ENCODE measurements at places on chromosomes 3 and 15.

DNA sequence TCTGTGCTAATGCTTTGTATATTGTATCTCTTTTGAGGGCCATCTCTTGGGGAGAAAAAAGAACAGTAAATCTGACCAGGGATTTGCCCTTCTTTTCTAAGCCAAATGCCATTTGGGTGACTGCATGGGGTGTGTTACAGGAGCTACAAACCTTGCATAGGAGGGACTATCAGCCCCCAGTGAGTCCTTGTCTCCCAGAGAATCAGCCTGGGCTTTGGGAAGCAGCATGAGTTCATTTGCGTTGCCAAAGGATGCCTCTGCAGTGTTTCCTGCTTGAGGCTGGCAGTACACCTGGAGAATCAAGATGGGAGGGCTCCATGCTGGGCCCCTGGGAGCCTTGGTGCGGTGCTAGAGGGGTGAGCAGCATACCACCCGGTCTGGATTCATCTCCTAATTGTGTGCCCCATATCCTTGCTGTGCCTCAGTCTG lies 49.6 kb upstream of the POLG start:
- DNase-seq: no peak

DNA sequence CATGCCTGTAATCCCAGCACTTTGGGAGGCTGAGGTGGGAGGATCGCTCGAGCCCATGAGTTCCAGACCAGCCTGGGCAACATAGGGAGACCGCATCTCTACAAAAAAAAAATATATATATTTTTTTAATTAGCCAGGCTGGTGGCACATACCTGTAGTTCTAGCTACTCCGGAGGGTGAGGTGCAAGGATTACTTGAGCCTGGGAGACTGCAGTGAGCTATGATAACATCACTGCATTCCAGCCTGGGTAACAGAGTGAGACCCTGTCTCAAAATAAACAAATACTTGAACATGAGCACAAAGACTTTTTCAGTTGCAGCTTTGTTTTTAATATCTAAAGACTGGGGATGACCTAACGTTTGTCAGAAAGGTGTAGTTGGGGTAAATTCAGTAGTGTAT lies 31.3 kb upstream of the GATM start:
- no peak for DNase-seq

- no peak for DNase-seq
Measured at GRCh38 chr3:155748611-155749365, 3.9 kb upstream of the PLCH1 start.

DNA sequence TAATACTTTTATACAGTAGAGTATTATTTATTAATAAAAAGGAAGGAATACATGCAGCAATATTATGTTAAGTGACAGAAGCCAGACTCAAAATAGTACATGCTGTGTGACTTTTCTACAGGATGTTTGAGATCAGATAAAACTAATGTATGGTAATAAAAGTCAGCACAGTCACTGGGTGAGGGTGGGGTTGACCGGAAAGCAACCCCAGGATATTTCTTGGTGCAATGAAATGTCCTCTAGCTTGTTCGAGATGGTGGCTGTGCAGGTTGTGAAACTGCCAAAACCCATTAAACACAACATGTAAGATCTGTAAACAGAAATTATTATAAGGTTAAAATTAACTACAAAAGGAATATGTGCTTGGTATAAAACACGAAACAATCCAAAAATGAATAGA lies 20.8 kb upstream of the ALDH1L1 start:
- DNase-seq: no peak

DNA sequence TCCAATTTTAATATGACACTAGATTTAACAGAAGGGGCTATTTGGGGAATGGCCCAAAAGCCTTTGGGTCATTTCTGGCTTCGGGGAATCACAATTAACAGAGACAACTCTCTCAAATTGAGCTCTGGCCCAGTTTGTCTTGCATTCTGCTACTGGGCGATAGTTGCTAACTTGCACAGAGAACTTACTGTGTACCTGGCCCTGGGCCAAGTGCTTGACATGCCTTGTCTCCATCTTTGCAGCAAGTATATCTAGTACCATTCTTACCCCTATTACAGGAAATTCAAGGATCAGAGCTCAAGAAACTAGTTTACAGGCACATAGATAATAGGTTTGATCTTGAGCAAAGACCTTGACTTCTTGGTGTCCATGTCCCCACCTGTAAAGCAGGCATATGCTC lies 175.7 kb downstream of the TMEM108 start:
- DNase-seq: no peak

GRCh38 chr3:141969711-141970110 lies 93.3 kb downstream of the ATP1B3 start:
- DNase-seq: no peak

DNA sequence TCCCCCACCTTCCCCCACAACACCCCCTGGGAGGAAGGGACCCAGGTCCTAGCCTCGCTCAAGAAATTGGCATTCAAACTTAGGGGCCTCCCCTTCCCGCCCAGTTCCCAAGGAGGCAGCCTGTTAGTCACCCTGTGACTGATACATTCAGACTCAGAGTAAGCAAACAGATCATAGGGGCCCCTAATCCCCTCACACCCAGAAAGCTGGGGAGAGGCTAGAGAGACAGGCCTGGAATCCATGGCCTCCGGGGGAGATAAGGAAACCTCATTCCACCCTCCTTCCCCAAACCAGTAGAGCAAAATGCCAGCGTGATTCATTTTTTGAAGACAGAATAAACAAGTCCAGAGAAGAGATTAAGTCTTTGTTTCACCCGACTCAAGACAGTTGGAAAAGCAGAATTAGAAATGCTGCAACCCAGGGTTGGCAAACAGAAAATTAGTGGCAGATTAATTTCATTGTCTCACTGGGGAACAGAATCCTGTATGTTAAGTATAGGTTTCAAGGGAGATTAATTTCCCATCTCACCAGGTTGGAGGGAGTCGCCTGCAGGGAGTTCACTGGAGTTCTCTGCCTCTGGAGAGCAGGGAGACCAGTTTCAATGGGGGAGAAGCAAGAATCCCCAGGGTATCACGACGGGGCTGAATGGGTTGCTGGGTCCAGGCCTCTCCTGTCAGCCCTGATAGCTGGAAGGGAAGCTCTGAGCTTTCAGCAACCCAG lies 268.3 kb downstream of the UACA start:
- DNase-seq: no peak

DNA sequence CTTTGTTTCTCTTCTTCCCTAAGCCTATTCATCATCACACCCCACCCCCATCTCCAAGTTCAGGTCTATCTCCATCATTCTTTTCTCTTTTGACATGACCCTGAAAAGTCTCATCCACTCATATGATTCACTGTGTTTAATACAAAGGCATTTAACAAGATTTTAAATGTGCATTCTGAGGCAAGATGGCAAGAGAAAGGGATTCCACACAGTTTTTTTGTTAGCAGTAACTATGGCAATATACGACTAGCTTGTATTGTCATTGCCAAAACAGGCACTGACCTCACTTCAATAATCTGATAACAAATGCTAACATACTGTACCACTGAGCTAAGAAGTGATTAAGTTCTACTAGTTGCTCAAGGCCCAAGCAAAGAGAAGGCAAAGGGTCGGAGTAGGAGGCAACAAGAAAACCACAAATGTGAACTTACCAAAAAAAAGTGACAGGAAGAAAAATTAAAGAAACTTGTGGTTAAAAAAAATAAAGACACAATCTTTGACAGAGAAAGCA lies 53.2 kb downstream of the FBN1 start:
- DNase-seq: no peak

DNA sequence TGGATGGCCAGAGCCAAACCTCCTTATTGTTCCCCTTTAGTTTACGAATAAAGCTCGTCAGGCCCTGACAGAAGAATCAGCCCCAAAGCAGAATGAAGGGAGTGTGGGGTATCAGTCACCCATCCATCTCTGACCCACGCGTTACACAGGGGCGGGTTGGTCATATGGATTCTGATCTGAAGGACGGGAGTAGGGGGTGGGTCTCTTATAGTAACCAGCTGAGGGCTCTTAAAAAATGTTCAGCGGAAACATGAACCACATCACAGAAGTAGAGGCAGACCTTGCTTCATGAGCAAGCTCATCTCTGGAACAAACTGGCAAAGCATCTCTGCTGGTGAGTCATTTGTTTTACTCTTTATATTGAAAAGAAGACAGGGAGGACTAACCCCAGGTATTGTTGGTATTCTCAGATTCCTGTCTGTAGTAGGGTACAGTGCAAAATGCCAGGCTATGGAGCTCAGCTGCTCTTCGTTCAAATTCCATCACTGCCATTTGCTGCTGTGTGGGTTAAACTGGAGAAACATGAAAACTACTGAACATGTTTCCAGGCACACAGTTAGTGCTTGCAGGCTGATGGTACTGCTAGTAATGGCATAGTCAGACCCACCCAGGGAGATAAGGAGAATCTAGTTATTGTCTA lies at the start of gene CXCR6:
Gene CXCR6 (plus strand): TSS at position 258 of the 640 bp plus-strand sequence. CDS start 3,018 bp downstream, outside the sequence.
- DNase-seq: no peak

DNA sequence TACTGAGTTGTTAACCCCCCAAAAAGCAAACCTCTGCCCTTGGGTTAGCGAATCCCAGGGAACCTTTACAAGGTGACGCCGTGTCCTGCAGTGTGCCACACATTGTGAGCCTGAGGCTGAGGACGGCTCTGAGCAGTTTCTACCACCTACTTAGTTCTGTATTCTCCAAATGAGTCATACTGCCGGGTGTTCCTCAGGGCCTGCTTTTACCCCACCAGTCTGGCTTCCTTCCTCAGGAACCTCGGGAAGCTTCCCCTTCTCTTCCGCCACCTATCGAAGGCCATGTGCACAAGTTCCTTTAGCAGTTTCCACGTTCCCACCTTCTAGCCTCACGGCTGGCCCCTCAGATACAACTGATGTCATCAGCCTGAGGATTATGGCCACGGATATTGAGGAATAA lies 384.0 kb upstream of the TPM1 start:
- DNase-seq: no peak

DNA sequence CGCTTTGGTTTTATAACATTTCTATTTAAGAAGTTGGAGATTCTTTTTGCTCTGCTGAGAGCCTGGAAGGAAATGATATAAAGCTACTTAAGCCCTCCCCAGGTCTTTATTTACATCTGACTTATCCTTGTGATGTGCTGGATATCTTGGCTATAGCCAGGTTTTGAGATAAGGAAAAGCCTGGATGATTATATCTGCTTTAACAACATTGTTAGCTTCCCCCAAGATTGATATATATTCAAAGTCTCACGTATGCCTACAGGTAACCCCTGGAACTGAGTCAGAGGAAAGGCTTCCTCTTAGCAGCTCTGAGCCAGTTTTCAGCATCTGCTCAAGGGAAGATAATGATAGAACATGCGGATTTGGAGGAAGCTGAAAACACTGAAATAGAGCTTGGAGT lies 61.5 kb upstream of the CRBN start:
- DNase-seq: no peak

- no peak for DNase-seq
Measured at GRCh38 chr3:187914231-187914630, 169.0 kb upstream of the BCL6 start.

DNA sequence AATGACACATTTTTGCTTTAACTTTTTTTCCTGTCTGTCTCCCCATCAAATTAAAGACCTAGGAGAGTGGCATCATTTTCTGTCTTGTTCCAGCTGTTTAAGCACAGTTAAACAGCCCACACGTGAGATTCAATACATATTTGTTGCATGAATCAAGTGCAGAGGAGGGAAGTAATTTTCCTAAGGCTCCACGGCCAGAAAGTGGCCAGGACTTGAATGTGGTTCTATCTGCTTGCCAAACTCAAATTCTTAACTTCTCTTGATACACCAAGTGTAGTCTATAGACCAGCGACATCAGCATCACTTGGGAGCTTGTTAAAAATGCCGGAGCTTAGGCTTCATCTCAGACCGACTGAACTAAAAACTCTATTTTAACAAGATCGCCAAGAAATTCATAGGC lies 724.8 kb upstream of the CFAP20DC start:
- DNase-seq: no peak

- DNase-seq: no peak
Measured at GRCh38 chr3:56887402-56888025, 85.8 kb upstream of the ARHGEF3 start.

GRCh38 chr3:20648294-20648693 lies 462.3 kb upstream of the SGO1 start:
- no peak for DNase-seq

- DNase-seq: no peak
Measured at GRCh38 chr15:88982946-88983342, 69.8 kb upstream of the MFGE8 start.

DNA sequence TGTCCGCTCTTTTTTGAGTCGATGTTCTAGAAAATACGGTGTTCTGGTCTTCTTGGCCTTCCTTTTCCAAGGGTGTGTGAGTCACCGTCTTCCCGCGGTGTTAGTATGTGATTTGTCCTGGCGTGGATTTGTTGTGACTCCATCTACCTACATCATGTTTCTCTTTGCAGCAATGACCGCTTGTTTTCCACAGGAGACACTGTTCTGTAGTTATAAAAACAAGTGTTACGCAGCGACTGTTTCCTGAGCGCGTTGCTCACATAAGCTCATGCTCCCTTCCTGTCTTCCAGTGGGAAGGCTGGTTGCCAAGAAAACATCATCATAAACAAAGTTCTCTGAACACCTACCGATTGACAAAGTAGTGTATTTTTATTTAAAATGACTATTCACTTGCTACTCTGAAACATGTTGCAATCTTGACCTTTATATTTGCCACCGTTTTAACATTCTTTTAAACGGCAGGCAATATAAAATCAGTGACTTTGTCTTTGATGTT lies 19.0 kb downstream of the USP13 start:
- no peak for DNase-seq

DNA sequence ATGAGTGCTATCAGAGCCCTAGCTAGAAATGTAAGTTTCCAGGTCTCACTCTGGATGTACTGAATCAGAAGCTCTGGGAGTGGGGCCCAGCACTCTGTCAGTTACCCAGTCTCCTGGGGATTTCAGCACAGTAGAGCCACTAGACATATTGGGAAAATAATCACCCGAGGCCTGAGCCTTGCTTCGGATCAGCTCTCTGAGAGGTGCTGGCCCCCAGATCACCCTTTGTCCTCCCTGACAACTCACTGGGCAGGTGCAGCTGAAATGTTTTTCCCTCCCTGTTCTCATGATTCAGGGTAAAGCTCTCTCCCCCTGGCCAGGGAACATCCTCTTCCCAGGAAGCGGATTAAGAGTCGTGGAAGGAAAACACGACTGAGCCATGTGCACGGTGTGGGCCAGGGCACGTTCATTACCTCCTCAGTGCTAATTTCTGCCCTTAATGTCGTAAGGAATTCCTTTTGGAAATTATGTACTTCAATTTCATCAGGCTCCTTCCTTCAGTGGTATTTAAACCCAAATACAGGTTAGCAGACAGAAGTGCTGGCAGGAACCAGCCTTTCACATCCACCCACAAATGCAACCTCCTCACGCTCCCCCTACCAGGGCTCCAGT lies 296.7 kb upstream of the LYSMD4 start:
- no peak for DNase-seq

DNA sequence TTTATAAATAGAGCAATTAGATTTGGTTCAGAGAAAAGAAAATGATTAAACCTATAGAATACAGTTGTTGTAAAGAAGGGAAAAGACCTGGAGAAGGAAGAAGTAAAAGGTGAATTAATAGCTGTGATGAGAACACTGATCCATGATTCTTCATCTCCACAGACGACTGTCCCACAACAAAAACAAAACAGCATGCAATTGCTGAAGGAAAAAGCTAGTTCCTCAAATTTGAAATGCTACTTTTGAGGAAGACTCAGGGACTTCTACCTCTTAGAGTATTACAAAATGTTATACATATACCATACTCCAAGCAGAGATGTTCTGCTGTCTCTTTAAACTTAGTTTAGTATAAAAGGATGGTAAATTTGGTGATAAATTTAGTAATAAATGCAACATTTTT lies 21.5 kb downstream of the ALCAM start:
- no peak for DNase-seq

All from T-helper 2 cell (primary cell).